ENCODE measurements at places on chromosomes 16 and 17.

DNA sequence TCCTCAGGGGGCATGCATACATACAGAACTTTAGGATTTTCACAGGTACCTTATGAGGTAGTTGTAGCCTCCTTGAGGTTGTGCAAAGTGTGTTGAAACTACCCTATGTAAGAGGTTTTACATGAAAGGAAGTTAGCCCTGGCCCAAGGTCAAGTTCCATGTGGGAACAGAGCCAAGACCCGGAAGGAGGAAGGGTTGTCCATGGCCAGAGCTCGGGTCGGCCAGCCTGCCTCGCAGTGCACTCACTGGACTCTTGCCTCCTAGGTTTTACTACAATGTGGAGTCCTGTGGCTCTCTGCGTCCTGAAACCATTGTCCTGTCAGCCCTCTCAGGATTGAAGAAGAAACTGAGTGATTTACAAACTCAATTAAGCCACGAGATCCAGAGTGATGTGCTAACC lies 8.2 kb downstream of the POLR2C start:
- DNase-seq, result no peak

- DNase-seq, result no peak
Observed at GRCh38 chr16:22091721-22092120, 620 bp upstream of the VWA3A start.

DNA sequence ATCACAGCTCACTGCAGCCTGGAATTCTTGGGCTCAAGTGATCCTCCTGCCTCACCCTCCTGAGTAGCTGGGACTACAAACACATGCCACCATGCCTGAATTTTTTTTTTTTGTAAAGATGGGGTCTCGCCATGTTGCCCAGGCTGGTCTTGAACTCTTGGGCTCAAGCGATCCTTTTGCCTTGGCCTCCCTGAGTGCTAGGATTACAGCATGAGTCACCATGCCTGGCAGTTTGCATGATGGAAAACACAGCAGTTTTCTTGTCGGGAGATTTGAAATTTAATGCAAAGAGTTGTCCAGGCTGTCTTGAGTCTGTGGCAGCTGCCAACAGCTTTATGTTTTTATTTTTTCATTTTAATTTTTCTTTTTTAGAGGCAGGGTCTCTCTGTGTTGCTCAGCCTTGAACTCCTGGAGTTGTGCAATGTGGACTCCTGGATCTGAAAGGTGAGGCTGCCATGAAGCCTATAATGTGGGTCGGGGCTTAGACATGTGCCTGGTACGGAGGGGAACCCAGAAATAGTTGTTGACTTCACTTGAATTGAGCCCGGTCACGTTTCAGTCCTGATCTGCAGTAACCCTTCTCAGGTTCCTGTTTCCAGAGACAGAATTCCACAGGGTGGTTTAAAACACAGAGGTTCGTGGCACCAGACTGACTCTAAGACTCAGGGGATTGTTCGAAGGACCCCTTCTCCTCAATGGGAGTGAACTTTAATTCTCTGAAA lies 18.7 kb downstream of the CD300A start:
- no peak for DNase-seq

- no peak for DNase-seq
Observed at GRCh38 chr16:80687606-80688005, 116.8 kb downstream of the CDYL2 start.

- DNase-seq, result no peak
Observed at GRCh38 chr17:58521680-58522079, 7.2 kb upstream of the MTMR4 start.

DNA sequence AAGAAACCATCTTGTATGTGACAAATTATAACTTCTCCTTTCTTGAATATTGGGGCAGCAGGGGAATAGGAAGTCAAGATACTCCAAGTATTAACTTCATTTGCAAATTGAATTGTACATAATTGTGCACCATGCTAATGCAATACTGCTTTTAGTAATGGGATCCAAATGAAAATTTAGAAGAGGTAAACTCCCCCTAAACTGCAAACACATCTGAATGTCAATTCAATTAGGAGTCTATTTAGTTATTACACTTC lies 4.5 kb downstream of the STAT5B start:
- DNase-seq, result no peak
